ENCODE measurements at places on chromosomes 11 and 22.

DNA sequence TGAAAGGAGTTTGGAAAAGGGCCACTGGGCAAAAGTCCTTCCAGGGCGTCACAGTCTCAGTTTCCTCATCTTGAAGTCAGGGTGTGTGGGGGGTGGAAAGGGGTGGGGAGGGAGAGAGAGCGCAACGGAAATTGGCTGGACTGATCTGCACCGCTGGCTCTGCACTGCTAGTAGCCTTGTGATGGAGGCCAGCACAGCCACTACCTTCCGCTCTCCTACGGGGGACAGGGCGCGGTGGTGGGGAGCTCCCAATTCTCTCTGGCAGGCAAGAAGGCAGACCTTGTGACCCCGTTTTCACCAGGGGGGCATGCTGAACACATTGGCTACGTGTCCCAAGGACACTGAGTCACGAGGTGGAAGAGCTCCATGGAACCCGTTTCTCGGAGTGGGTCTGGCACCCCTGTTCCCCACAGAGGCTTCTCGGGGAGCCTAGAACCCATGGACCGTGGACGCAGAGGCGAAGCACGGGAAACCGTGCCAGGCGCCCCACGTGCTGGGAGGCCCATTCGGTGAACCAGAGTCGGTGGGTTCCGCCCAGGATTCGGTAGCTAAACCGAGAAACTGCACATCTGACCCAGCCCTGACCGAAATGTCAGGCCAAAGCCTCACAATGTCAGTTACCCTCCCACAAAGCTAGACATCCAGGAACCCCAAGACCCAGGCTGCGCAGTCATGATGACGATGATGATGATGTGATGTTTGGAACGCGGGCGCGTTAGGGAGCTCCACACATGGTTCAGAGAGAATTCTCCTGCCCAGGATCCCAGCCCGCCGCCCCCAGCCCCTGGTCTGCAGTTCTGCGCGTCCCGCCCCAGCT lies 28.3 kb upstream of the WNT11 start:
- DNase-seq, result peak; percentile 7

DNA sequence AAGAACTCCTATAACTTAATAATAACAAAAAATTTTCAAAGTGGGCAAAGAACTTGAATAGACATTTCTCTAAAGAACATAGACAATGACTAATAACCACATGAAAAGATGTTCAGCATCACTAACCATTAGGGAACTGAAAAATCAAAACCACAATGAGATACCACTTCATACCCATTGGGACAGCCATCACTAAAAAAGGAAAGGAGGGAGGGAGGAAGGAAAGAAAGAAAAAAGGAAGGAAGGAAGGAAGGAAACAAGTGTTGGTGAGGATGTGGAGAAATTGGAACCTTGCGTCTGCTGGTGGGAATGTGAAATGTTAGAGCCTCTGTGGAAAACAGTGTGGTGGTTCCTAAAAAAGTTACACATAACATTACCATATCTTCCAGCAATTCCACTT lies 55.8 kb downstream of the MS4A13 start:
- DNase-seq, result no peak

DNA sequence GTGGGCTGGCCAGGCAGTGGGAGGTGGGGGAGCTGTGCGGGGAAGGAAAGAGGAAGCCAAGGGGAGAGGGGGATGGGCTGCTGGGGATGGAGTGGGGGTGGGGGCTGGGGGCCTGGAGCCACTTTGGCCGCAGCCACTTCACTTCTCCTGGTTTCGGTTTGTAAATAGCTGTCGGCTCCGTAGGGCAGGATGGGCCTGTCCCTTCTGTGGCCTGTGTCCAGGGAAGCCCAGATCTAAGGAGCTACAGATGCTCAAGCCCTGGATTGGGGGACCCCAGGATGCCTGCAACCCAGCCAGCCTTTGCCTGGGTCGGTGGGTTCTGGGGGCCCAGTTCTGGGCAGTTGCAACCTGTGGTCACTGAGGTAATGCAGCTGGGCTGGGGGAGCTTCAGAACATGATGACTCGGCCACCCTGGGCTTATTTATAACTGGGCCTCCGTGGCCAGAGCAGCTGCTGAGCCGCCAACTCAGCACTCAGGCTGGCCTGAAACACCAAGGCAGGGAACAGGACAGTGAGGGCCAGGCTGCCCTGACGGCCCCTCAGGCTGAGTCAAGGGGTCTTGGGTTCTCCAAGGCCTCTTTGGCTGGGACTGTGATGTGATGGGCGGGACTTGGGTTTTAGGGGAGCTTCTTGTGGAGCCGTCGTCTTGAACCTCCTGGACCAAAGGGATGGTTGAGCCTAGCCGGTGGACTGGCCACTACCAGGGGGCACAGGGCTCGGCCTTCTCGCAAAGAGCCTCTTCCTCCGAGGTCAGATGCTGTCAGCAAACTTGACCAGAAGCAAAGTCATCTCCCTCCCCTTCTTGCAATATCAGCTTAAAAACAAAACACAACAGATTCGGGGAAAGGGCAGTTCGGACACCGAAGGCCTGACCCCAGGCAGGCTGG lies 15.0 kb upstream of the SLC39A13 start:
- DNase-seq, result no peak

DNA sequence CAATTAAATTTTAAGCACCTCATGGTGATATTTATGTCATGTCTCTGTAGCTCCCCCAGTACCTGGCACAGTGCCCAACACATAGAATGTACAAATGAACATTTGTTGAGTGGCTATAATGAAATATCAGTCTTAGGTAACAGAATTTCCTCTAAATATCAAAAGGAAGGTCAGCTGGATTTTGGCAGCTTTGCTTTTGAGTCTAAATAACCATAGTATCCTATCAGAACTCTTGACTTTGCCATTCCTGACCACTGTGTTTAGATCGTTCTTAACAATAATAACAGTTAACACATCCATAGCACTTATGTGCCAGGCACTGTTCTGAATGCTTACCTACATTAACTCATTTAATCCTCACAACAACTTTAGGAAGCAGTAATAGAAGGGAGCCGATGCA lies 26.6 kb downstream of the TMEM123 start:
- no peak for DNase-seq

DNA sequence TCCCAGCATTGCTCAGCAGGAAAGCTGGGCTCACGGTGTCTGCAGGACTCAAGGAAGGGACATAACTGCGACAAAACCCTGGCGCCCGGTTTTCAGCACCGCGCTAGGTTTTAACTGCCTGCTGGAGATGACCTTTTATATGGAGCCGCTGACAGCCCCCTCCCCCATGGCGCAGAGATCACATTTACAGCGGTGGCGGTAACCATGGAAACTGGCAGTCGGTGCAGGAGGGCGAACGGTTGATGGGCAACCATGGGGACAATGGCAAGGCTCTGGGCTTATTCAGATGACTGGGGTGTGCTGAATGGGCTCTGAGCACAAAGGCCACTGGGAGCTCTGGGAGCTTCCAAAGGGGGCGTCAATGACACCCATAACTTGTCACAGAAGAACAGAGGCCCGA lies 37.2 kb downstream of the CELSR1 start:
- no peak for DNase-seq

- DNase-seq, result no peak
Measured at GRCh38 chr11:134544095-134544815, 132.2 kb upstream of the B3GAT1 start.

DNA sequence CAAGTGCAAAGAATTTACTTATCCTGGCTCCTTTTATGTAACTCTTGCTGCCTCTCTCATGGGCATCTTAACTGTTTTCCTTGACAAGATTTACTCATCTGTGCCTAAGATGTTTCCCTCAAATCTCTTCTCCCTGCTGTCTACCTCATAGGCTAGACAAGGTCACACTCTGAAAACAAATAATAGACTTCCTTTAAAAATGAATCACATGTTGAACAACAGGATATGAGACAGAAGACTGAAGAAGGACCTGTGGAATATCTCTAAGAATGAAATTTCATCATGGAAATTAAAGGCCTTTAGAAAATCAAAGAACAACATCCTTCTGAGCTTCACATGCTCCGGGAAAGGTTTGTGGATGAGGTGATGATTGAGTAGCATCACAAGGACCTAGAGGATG lies 6.0 kb upstream of the SCGB2A2 start:
- no peak for DNase-seq

DNA sequence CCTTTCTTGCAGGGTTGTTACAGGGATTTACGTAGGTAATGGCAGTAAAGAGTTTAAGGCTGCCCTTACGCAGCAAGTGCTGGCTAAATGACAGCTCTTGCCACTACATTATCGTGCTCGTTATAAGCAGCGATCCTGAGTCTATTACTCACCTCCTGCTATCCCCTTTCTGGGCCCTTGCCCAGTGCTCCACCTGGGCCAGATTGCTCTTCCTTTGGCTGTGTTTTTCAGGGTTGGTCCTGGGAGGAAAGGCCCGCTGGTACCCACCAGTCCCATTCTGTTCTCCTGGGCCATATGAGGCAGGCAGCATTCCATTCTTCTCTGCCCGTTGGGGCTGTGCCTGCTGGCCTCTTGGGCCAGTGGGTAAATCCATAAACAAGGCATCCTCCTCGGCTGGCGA lies 87.5 kb downstream of the C11orf58 start:
- no peak for DNase-seq

GRCh38 chr11:95453616-95454171 lies 222.7 kb upstream of the SESN3 start:
- peak; percentile 33 for DNase-seq

DNA sequence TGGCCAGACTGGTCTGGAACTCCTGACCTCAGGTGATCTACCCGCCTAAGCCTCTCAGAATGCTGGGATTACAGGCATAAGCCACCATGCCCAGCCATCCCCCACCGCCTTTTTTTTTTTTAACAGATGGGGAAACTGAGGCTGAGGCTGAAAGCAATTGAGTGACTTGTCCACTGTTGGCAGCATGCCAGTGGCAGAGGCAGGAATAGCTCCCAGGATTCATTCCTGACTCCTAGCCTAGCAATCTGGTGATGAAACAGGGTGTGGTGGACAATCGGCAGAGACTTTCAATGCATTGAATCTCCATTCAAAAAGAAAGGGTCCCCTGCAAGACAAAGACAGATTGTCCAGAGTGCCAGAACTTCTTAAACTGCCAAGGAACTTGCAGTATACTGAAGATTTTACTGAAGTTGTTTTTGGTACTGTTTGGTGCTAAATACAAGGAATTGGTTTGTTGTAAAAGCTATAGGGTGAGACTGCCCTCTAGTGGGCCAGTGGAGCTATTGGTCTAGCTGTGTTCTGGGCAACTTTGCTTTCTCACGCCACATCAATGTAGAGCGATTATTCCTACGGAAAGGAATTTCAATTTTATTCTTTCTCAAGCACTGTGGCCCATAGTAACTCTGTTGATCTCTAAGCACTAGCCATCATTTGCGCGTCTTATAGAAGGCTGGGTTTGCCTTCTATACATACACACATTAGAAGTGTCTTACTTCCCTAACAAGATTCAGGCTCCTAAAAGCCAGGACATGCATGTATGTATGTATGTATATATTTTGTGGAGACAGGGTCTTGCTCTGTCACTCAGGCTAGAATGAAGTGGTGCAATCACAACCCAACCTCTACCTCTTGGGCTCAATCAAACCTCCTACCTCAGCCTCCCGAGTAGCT lies 21.0 kb downstream of the C22orf31 start:
- DNase-seq, result no peak

DNA sequence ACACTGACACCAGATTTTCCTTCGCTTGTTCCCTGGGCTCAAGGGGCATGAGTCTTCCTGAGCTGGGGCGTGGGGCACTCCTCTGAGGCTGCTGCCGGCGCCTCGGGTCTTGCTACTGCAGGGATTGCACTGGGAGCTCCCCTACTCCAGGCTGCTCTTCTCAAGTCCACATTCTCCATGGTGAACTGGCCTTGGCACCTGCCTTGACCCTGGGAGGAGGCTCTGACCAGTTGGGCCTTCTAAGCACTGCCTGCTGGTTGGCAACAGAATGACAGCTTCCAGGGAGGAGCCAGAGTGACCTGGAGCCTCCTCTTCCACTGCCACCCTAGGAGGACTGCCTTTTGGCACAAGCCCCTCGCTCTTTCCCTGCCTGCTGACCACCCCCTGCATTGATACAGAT lies 9.5 kb downstream of the FREY1 start:
- no peak for DNase-seq

DNA sequence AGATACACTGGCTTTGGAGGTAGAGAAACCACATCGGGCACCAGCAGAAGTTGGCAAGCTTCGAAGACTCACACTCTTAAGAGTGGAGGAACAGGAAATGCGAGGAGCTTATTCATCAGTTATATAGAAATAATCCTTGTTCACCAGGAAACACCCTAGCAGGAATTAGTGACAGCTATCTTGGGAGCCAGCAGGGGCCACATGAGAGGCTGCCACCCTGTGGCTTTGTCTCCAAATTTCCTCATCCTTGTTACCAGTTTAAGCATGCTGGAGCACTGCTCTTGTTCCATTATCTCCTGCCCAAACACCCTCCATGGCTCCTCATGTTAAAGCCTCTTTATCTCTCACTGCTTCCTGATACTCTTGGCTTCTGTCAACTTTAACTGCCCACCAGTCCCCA lies 131.0 kb downstream of the PLEKHA7 start:
- no peak for DNase-seq

- no peak for DNase-seq
Measured at GRCh38 chr11:57630171-57630570, 19.5 kb downstream of the YPEL4 start.

DNA sequence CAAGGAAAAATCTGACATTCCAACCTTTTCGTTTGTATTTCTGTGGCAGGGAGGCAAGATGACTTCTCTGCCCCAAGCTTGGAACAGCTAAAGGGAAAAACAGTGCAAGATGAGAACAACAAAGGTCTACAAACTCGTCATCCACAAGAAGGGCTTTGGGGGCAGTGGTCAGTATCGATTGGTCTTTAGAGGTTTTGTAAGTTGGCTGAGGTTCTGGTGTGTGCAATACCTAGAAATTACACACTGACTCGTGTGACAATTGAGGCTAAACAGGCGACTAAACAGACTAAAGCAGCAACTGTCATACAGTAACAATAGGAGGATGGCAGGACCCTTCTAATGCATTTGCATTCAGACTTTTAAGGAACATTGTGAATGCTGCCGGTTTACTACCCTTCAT lies 994 bp downstream of the DEPDC5 start:
- DNase-seq, result no peak

GRCh38 chr11:93917673-93918072 lies 67.3 kb upstream of the VSTM5 start:
- DNase-seq, result no peak

- no peak for DNase-seq
Measured at GRCh38 chr11:1102996-1103395, 28.3 kb downstream of the MUC2 start.

DNA sequence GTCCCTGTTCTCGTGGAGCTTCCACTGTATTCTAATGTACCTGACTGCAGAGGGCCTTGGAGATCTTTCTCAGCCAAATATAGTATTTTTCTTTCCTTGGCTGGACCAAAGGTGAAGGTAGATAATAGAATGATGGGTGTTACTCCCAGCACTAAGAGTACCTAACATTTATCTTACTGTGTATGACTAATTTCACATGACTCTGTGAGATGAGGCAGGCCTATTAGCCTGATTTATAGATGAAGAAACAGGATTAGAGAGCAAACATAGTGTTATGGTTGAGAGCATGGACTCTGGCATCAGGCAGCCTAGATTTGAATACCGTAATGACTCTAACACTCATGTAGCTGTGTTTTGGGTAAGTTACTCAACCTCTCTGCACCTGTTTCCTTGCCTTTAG lies 2.7 kb downstream of the ACO2 start:
- no peak for DNase-seq

DNA sequence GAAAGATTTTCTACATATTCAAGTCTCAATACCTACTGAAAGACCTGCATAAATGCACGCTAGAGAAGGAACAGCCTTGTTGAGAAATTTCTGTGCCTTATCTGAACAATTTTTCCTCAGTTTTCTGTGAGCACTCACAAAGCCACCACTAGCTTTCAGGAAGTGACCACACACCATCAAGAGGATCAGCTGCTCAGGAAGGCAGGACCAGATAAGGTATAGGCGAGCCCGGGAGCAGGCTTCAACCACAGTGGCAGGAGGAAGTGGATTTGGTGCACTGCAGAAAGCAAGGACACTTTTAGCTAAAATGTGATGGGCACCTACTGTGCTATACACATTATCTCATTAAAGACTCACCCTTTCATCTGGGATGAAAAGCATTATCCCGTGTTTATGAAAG lies 220.8 kb downstream of the RAB38 start:
- DNase-seq, result no peak
